ENCODE measurements at places on chromosomes 6 and 20. TPM values are rescaled to one million over a fixed set of nuclear protein-coding genes. Genes with fewer than 3 reads are reported as not detected.

ATP6V1G2 gene
- 1.1 TPM for total RNA-seq

- DNase-seq = peak; percentile 11
Observed at GRCh38 chr20:63956664-63957003, 418 bp upstream of the UCKL1 start.

RIPPLY2 gene
- not detected for total RNA-seq

TRPC4AP gene
- 46.9 TPM for total RNA-seq

- DNase-seq = no peak
Observed at GRCh38 chr6:87482366-87482765, 9.6 kb downstream of the SLC35A1 start.

DNA sequence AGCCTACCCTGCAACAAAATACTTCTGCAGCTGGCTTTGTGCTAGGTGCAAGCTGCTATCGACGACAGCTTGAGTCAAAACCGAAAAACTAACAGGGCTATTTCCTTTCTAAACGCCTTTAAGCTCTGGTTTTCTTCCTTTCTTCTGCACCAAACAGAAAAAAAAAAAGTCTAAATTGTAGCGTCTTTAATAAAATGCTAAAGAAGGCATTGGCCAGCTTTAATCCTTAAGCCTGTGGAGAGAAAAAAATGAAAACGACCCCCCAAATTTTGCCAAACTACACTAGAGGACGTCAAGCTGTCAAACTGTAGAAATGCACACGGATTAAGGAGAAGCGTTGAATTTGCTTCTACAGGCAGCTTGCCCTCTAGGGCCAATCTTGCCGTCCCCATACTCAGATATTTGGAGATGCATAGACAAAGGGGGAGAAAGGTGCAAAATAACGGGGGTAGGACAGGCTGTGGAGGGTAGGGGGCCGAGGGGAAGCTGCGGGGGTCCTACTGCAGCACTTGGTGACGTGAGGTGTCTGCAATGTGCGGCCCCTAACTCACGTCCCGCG, 1.4 kb upstream of the NRN1 start:
- DNase-seq = no peak

- DNase-seq = no peak
Observed at GRCh38 chr6:84150705-84151104, 76.7 kb downstream of the CEP162 start.

DNA sequence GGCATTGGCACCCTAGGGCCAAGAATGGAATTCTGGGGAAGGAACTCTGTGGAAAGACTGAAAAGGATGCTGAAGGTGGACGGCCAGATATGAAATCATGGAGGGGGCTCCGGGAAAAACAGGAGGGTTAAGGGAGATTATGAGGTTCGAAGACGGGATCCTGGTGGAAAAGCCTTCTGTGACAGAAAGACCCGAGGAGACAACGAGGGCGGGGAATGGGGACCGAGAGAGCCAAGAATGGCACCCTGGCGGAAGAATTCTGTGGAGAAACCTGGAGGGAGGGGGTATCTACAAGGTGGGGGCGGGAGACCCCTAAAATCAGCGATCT, 426 bp downstream of the TRMT6 start:
- DNase-seq = no peak

MAFB gene
- total RNA-seq = 0.04 TPM

SLC22A7 gene
- total RNA-seq = not detected

DNA sequence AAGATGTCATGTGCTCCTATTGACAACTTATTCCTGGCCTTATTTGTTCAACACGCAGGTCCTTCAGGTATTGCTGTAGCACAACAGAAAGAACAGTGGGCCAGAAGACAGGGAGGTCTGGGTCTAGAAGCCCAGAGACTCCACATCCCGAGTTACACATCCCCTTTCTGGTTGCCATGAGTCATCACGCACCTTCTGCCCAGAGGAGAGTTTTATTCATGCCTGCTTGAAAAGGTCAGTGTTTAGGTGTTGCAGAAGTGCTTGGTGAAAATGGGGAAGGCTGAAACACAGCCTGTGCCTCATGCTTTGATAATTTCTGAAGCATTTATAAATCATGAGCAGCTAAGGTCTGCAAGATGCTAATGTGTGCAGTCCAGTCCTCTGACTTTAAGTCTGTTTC, 256.4 kb downstream of the GMPR start:
- DNase-seq = peak; percentile 53

DNA sequence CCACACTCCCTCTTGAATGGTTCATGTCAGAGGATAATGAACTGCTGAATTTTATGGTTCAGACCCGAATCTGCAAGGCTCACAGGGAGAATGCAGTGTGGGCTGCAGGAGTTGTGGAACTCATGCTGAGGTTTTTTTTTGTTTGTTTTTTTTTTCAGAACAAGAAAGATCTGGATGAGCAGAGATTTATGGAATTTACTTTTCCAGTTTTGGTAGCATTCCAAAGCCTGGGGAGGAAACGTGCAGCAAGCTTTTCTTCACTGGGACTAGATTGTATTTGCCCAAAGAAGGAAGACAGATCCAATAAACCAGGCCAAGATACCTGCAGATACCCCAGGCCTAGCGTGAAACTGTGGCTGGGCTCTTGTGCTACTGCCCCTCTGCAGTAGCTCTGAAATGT, 223.9 kb upstream of the TAB2 start:
- DNase-seq = peak; percentile 59

DNA sequence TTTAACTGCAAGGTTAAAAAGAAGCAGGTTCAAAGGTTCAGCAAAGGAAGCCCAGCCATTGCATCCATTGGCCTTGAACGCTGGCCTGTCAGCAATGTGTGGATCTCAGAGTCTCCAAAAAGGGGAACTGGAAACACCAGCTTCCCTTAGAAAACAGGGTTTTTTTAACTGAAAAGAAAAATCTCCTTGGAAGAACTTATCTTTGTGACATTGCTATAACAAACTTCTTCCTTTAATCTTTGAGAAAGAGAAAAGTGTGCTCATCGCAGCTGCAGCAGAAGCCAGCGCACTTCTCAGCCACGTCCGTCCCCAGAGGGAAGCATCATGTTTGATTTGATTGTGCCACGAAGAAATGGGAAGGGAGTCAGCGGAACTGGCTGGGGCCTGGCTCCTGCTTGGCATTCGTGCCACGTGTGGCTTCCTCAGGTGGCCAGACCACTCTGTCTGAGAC, 215.0 kb downstream of the SYNDIG1 start:
- no peak for DNase-seq

CEP162 gene
- 2.3 TPM for total RNA-seq

- DNase-seq = peak; percentile 4
Observed at GRCh38 chr6:105097288-105097687, 82.5 kb downstream of the POPDC3 start.

RAD21L1 gene
- total RNA-seq = 0.11 TPM

- no peak for DNase-seq
Observed at GRCh38 chr6:98452685-98453084, 381.7 kb upstream of the POU3F2 start.

DNA sequence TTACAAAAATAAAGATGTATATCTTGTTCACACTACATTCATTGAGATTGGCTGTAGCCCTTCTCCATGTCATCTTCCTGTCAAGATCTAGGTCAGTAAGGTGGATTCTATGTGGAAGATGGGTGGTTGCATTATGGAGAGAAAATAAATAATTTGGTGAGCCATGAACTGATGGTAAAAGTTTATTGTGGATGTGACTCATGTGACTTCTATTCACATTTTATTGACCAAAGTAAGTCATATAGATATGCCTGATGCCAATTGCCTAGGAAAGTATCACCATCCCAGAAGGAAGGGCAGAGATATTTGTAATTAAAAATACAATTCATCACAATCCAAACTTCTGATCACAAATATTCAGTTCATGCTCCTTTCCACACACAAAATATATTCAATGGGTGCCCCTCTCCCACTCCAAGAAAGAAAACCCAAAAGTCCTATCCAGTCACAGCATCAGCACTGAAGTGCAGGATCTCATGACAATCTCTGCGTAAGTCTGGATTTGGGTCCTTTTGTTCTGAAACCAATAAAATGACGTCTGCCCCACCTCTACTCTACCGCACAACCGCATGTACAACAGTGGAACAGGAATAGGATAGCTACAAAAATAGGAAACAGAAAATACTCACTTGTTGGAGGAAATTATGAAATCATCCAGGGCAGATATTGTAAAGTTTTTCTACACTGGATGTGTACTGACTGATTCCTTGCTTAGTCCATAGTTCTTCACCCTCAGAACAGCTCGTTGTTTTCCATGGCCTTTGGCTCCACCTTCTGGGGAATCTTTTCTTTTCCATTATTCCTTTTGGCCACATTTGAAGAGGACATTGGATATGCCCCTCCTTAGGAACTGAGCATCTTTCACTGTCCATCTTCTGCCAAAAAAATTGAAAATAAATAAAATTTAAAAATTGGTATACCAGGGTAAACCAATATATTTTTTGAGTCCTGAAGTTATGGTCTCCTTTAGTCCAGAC, 16.1 kb upstream of the SLC17A3 start:
- DNase-seq = peak; percentile 75

LY6G6C gene
- 0.22 TPM for total RNA-seq

MUC21 gene
- not detected for total RNA-seq

DNA sequence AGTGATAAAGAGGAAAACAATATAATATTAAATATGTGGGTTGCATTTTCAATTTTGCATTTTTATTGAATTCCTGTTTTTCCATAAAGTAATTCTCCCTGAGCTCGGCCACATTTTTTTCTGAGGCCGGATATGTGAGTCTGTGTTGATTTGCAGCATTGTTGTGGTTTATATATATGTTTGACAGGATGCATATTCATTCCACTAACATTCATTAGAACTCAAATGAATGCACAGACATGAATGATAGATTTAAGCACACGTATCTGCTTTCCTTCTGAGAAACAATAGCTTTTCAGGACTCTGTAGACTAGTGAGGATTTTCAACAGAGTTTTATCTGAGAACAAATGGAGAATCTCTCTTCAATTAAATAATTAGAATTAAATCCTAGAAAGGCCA, 10.6 kb upstream of the EXOC2 start:
- peak; percentile 72 for DNase-seq

DDX43 gene
- not detected for total RNA-seq

DNA sequence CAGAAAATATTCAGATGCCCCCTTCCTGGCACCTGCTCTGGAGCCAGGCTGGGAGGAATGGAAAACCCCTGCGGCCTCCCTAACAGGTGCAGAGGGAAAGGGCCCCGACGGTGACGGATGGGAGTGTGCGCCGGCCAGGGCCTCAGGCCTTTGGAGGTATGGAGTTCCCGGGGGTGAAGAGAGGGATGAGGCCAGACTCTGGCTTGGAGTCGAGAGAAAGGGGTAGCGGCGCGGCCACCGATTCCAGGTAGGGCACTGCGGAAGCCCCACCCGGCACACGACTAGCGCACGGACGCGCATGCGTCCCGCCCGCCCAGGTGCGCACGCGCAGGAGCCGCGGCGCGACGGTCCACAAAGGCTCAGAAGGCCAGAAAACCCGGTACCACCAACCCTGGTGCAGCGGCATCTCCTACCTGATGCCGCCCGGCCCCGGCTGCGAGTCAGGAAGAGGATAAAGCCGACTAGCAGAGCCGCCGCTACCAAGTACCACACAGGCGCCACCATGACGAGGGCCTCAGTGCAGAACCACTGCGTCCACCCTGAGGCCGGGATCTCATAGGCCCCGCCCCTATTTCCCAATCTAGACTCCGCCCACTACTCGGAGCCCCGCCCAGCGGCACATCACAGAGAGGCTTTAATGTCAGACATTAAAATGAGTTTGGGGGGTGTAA, at the start of gene DDRGK1:
DDRGK1 (minus strand) TSS at position 559 of the 671 bp plus-strand sequence; CDS start at position 504, 55 bp downstream.
- peak; percentile 91 for DNase-seq

- DNase-seq = no peak
Observed at GRCh38 chr6:32889533-32889932, 35.5 kb downstream of the PSMB9 start.

DNA sequence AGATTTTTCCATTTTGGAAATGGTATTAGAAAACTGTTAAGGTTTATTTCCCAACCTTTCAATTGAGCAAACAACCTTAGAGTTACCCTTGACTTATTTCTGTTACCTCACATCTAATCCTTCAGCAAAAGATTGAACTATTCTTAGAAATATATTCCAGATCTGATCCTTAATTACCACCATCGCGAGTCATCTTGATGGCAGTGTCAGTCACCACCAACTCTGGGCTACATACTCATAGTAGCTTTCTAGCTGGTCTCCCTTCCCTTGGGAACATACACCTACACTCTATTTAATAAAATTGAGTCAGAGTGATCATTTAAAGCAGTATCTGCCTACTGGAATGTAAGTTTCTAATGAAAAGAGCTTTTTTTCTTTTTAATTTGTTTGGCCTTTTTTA, 308.2 kb downstream of the EYS start:
- no peak for DNase-seq

LRP11 gene
- 32.0 TPM for total RNA-seq

DNA sequence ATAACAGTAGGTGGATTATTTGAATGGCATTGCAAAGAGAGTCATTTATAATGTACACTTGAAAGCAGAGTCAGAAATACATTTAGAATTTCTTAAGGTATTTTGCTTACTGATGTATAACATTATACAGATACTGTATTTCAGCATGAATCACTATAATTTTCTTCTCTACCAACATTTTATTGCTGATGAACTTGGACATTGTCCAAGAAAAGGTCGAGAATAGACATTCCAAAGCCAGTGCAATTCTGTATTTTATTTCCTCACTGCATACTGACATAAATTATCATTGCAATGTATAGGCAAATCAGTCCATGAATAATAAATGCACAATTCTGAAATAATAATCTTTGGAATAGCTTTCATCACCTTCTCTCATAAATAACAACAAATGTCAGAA, 1420.0 kb upstream of the EYS start:
- DNase-seq = peak; percentile 5

COL21A1 gene
- 1.0 TPM for total RNA-seq

GRCh38 chr6:108560463-108561308, at the start of gene FOXO3:
Gene FOXO3, plus strand, starts transcription at chr6:108560917. Its CDS starts 292 bp downstream, at chr6:108561209.
- peak; percentile 85 for DNase-seq

BPIFB2 gene
- total RNA-seq = not detected

DNA sequence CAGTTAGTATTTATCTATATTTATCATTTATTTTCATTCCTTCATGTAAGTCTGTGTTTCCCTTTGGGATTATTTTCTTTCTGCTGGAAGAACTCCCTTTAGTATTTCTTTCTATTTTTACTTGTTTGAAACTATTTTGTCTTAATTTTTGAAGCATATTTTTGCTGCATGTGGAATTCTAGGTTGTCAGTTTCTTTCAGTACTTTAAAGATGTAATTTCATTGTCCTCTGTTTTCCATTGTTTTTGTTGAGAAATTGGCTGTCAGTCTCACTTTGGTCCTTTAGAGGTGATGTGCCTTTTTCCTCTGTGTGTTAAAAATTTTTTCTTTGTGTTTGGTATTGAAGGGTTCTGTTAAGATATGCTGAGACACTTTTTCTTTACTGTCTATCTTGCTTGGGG, 17.1 kb downstream of the RNF182 start:
- no peak for DNase-seq

RIN2 gene
- total RNA-seq = 69.8 TPM

SLC13A3 gene
- not detected for total RNA-seq

MCCD1 gene
- not detected for total RNA-seq

- peak; percentile 77 for DNase-seq
Observed at GRCh38 chr6:18280084-18280483, 15.8 kb upstream of the DEK start.

DNA sequence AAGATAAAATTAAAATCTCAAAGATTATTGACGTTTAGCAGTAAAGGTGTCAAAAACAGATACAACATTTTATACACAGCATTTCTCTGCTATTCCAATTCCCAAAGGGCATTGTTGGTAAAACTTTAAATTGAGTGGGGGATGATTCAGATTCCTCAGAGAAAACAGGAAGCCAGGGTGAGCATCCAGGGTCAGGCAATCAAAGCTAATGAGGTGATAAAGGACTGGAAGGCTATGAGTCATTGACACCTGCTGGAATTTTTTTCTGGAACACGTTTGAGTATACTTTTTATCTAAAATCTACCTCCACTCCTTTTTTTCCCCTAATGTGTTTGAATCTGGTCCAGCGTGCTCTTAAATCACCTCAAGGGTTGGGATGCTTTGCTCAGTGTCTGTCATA, 52.2 kb downstream of the FKBP1C start:
- DNase-seq = no peak

WFDC11 gene
- total RNA-seq = not detected

Data from PC-3 (cell line).